ENCODE measurements at places on chromosomes 6 and 20. TPM values are rescaled to one million over a fixed set of nuclear protein-coding genes. Genes with fewer than 3 reads are reported as not detected.
A peak's percentile ranks its signal among the peaks of the same experiment; 100 is the strongest.

Gene NOL4L
- 46.9 TPM for total RNA-seq

Gene RIOK1
- total RNA-seq: 16.1 TPM

Gene ZNF311
- 2.2 TPM for total RNA-seq

Gene FAM83B
- 22.2 TPM for total RNA-seq

- no peak for DNase-seq
These were observed 102.5 kb upstream of the ARG1 start for GRCh38 chr6:131470534-131470933.

- DNase-seq: no peak
These were observed 40.7 kb upstream of the KCNK5 start for GRCh38 chr6:39269961-39270360.

- peak; percentile 44 for DNase-seq
These were observed 735.1 kb upstream of the MARCKS start for GRCh38 chr6:113122060-113122459.

DNA sequence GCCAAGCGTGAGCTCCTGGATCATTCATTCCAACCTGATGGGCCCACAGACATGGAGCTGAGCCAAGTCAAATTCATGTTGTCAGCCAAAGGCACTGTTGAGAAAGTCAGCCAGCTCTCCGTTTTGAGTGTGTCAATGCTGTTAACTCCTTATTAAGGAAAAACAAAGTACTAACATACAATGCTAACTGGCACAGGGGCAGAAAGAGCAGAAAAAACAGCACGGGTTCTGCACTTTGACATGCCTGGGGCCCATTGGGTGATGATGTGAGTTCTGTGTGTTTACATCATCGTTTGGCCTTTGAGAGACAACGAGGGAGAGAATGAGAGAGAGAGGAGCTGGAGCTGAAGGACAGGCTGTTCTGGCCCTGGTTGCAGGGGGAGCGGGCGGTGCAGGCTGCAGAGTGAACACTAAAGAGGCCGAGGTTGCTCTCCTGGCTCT is 85.9 kb downstream of the SMOC2 start:
- no peak for DNase-seq

GRCh38 chr20:23939641-23940040 is 48.9 kb downstream of the GGTLC1 start:
- DNase-seq: no peak

DNA sequence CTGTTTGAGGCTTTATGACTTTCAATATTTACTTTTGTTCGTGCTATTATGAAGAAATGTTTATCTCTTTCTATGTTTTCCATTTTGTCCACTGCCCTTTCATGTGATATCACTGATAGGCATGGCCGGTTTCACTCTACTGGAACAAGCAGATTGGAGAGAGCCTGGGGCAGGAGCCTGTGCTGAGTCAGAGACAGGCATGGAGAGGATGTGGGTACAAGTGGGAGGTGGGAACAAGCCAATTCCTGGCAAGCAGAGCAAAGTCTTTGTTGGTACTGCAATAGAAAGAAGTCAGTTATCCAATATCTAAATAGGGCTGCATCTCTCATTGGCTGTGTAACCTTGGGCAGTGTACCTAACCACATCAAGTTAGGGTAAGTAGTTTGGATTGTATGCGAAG is 545.6 kb upstream of the MAP3K7 start:
- no peak for DNase-seq

Data from Calu3 (cell line).